Ecto neural progenitor cell (in vitro differentiated cells): ENCODE measurements at places on chromosomes 5 and 9.

- no peak for DNase-seq
Observed at GRCh38 chr5:118228489-118228888, 759.9 kb downstream of the DTWD2 start.

- no peak for DNase-seq
Observed at GRCh38 chr9:111952559-111952958, 55.9 kb downstream of the UGCG start.

DNA sequence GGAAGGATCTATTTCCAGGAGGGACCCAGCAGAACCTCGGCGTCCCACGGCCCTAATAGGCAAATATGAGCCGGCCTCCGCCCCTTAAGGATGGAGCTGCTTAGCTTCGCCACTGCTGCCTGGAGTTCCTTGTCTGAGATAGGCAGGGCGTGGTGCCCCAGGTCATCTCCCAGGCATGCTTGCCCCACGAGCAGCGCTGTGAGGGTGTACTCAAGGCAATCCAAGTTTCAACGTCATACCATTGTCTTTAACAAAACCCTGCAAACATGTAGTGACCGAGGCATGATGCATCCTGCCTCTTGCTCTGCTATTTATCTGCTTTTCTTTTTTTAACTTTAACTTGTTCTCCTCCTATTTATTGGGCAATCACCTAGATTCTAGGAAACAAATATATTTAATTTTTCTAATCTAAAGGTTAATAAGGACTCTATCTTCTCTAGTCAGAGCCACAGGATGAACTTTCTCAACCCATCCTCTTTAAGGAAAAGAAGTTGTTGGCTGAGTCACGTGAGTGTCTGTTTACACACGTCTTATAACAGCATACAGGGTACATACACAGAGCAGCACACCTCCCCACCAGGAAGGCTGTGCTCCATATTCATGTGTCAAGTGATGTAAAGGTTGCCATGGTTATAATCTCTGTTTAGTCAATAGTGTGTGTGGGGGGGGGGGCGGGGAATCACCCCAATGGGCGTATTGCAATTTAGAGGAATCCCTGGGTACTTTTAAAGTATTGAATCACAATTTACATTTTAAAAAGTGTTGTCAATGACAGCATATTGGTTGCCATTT, 27.3 kb upstream of the ZSWIM6 start:
- no peak for DNase-seq

- DNase-seq: no peak
Observed at GRCh38 chr5:113450462-113450861, 15.7 kb upstream of the TSSK1B start.

DNA sequence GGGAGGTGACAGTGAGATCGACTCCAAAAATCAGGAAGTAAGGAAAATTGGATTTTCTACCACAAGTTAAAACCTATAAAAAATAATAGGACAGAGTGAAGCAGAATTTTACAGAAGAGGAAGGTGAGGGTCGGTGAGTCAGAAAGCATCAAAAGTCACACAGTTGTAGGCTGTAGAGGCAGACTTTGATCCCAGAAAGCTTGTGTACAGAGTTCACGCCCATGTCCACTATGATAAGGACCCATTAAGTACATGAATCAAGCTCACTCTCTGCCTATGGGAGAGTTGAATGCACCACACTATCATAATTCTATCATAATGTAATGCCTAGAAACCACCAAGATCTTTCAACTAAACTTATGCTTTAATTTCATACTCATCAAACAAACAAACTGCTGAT, 291.2 kb downstream of the PRELID2 start:
- DNase-seq: no peak

- DNase-seq: no peak
Observed at GRCh38 chr9:94921656-94922055, 195.2 kb downstream of the AOPEP start.

DNA sequence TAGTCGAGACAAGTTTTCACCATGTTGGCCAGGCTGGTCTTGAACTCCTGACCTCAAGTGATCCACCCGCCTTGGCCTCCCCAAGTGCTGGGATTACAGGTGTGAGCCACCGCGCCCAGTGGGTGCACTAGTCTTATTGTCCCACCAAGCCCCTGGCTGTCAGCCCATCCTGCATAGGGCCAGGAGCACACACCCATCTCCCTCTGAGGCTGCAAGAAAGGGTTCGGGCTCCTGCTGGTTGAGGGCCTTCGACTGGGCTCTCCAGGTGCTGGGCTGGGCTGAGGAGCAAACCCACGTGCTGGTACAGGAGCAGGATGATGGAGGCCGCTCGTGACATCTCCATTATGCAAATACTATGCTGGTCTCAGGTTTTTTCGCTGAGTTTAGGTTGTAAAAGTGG, 25.1 kb upstream of the RNF130 start:
- no peak for DNase-seq

GRCh38 chr5:55188656-55189540, 15.9 kb upstream of the CDC20B start:
- DNase-seq: no peak

- no peak for DNase-seq
Observed at GRCh38 chr9:123568691-123569688, 213.0 kb downstream of the CRB2 start.

- peak; percentile 33 for DNase-seq
Observed at GRCh38 chr9:134895908-134896833, 15.6 kb downstream of the FCN2 start.

GRCh38 chr9:77887662-77888061, 143.9 kb downstream of the GNAQ start:
- no peak for DNase-seq

GRCh38 chr9:32603914-32604852, 31.2 kb upstream of the NDUFB6 start:
- DNase-seq: no peak

- no peak for DNase-seq
Observed at GRCh38 chr5:60372786-60373185, 327.2 kb downstream of the DEPDC1B start.

DNA sequence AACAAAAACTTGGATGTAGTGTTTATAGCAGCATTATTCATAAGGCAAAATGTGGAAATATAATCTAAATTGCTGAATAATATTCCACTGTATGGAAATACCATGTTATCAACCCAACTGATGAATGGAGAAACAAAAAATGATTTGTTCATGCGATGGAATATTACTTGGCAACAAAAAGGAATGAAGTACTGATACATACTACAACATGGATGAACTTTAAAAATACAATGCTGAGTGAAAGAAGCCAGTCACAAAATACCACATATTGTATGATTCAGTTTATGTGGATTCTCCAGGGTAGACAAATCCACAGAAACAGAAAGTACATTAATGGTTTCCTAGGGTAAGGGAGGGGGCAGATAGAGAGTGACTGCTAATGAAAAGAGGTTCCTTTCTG, 83.7 kb upstream of the DNAH5 start:
- no peak for DNase-seq

DNA sequence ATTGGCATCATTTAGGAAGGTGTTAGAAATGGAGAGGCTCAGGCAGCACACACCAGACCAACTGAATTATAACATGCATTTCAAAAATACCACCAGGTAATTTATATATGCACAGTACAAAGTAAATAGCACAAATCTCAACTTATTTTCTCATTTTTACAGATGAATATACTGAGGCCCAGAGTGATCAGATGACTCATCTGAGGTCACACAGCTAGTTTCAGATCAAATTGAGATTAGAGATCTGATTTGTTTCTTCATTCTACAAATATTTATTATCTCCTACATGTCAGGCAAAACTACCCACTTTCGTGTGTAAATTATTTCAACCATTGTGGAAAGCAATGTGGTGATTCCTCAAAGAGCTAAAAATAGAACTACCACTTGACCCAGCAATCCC, 507.1 kb downstream of the TLE4 start:
- DNase-seq: no peak

DNA sequence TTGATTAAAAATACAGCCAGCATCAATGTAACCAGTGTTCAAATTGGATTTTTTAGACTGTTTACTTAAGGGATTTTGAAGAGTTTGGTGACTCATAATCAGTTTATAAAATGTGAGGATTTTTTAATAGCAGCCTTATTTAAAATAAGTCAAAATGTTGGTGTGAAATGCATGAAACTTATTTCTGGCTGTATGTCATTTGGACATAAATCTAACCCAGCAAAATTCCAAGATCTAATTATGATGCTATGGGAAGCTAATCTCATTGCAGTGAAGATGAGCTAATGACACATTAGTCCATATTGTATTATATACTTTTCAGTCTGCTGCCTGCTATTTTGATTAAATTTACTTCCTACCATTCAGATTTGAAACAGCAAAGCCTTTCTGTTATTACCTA, 140.3 kb downstream of the AOPEP start:
- no peak for DNase-seq

GRCh38 chr5:145953202-145953601, 16.8 kb downstream of the SH3RF2 start:
- DNase-seq: no peak

DNA sequence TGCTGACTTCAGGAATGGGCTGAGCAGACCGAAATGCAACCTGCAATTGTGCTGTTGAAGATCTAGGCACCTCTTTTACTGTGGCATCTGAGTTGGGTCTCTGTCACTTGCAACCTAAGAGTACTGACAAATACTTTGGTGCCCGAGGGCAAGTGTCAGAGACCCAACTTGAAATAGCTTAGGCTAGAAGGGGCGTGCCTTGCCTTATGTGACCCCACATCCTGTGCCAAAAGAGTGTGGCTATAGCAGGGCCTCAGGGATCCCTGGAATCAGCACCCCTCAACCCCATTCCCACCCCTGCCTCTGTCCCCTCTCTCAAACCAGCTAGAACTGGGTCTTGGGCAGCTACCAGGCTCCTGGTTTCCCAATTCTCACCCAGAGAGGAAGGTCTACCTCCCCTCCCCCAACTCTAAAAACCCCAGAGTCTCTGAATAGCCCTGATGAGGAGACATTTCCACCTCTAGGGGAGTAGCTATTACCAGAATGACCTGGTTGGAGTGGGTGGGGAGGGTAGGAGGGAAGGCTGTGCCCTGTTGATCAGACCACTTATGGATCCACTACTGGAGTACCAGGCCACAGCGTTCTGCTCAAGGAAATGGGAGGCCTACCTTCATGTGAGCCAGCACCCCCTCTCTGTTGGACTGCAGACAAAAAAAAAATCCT, 17.5 kb downstream of the RAI14 start:
- no peak for DNase-seq

GRCh38 chr9:137310189-137311052, 8.3 kb upstream of the NRARP start:
- peak; percentile 48 for DNase-seq

GRCh38 chr9:75935591-75935990, 45.1 kb downstream of the PCSK5 start:
- no peak for DNase-seq

GRCh38 chr9:21810388-21810787, 8.0 kb downstream of the MTAP start:
- no peak for DNase-seq

GRCh38 chr5:132905938-132906337, 32.5 kb downstream of the LEAP2 start:
- DNase-seq: no peak

GRCh38 chr5:160044391-160044804, 35.5 kb downstream of the TTC1 start:
- no peak for DNase-seq

DNA sequence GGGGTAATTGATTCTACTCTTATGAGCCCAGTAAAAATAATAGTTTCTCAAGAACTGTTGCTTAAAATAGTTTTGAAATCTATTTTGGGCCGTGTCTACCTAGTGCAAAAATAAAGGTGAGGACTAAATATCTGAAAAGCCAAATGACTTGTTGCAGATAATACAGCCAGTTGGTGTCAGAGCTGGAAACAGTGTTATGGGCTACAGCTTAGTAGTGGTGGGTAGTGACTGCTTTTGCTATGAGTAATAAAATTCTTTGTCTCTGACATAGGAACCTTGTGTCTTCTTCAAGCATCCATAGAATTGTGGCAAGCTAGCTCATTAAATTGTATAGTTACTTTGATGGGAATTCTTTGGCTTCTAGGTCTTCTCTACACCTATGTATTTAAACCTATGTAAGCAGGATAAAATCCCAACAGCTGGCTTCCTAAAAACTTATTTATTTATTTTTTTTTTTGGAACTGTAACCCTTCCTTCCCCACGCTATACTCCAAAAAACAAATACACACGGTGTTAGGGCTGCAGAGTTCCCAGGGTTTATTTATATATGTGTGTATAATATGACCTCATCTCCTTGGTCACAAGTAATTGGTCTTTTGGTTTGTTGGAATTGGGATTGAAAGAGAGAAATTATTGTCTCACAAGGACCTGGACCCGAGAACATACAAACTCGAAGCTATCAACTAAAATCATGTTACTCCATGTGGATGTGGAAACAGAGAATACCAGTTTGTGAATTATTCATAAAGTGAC, 138.0 kb downstream of the NUDT12 start:
- no peak for DNase-seq

DNA sequence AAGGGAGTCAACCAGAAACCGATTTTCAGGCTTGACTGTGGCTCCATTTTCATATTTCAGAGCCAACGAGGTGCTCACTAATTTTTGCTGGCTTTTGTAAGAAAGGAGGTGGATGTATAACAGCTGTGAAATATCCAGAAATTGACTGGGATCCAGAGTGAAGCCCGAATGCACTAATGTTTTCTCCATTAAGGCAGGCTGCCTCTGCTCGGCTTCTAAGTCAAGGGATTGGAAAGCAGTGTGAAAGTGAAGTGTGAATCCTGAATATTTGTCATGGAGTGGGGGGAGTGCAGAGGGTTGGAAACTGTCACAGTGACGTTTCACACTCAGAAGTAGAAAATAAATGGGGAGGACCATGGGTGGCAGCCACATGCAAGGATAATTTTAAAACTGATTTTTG, 237.4 kb downstream of the GOLPH3 start:
- DNase-seq: no peak

- no peak for DNase-seq
Observed at GRCh38 chr9:135891027-135891631, 16.2 kb downstream of the CAMSAP1 start.

DNA sequence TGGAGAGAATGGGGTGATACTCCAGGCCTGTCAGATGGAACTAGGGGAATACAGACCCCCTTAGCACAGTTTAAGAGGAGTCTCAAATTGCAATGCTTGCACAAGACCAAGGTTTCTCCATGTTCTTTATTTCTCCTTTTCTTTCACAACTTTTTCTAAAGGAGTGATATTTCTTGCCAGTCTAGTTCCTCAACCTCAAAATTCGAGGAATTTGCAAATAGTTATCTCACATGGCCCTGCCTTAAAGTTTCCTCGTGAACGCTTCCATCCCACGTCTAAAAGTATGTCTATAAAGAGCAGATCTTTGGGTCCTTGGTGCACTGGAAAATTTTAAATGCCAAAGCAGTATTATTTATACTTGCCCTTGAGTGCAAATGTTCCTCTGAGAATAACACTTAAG, 373.8 kb upstream of the KLF4 start:
- no peak for DNase-seq

GRCh38 chr5:176731506-176732160, 78.7 kb upstream of the UNC5A start:
- DNase-seq: no peak

DNA sequence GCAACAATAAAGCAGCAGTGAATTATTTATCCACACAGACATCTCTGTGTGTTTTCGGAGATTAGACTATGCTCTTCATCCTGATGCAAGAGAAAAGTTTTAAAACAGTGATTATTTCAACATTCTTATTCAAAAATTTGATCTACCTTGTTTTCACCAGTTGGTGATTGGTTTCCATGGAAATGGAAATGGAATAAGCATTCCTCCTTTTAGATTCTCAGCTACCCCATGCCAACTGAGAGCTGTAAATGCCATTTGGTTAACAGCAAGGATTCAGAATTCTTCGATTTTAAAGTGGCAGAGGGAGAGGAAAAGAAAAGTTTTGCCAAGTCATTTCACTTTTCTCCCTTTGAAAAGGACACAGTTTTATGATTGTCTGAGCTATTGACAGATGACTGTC, 154.7 kb downstream of the PCSK5 start:
- no peak for DNase-seq
